HCT116 (cell line): ENCODE measurements at places on chromosomes 6 and 20.

- no peak for DNase-seq
Measured at GRCh38 chr20:61938839-61939690, 126.6 kb downstream of the TAF4 start.

- no peak for DNase-seq
Measured at GRCh38 chr20:2005359-2005758, 11.5 kb upstream of the PDYN start.

DNA sequence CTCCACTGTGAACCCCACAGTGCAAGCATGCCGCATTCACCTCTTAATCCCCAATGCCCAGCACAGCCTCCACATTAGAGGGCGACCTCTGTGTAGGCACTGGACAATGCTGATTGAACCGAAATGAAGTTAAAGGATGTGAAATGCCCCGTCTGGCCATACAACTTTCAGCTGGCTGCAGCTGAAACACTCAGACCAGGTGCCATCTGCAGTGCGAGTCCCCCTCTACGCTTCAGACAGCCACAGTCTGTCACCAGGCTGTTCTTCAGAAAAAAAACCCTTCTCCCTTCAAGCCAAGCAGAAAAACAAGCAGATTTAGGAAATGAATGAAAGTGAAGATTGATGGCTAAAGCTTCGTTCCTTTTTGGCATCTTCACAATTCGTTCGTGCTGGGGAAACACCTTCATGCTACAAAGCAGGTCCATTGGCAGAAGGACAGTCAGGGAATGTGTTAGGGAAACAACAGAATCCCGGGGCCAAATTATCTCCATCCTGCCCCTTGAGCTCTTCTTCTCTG is 44.7 kb downstream of the TNFAIP3 start:
- DNase-seq = no peak

DNA sequence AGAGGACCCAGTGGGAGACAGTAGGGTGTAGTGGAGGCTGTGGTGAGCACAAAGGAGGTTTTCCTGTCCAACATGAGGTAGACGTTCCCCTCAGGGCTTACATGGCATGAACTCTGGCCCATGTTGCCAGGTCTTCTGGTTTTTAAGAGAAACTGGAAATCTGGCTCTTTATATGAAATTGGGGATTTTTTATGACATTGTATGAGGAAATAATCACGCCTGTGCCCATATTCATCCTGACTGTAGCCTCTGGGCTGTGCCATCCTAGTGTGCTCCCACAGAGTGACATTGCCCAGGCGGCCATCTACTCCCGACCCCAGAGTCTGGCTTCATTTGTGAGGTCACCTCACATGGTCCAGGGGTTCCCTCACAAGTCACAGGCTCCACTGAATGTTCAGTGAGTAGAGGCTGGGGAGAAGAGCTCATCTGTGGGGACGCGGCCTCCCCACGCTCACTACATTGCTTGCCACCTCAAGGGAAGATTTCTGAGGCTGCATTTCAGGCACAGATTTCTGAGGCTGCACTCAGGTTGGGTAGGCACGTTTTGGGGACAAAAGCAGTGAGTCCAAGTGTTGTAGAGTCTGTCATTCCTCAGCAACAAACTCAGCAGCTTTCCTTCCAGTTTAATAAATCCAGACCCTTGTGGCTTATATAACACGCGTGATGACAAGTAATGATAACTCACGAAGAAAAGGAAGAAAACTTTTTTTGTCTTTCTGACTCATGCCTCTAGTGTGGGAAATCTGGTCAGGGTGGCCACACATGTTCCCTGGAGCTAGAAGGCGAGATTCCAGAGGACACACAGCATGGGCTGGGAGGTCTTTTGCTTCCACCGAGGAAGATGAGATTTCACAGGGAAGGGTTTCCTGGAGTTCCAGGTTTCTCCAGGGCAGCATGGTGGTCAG is 41.7 kb downstream of the SLC24A3 start:
- DNase-seq = no peak

DNA sequence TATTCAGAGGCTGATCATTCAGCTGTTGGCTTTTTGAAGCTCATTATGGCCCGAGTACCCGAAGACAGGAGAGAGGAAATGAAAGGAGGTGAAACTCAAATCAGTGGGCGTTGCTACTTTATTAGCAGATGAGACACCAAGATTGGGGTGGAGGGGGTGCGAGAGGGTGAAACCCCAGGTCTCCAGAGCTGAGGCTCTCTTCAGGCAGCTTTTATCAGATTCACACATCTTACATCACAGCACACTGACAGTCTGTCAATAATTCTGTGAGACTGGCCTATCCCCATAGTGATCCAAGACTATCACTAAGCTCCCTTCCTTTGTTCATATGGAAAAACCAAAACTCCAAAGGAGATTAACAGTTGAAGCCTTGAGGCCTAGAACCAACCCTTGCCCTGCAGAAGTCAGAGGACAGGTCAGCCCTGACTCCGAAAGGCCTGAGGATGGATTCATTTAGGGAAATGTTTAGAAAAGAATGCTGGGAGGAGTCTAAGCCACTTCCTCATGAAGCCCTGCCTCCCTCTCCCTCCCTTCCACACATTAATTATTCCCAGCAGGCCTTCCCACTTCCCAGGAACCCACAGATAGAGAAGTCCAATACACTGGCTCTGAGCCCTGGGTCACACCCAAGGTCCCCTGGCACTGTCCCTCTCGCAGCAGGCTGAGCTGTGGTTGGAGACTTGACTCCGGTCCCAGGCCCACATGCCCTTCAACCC is 23.2 kb downstream of the TRERF1 start:
- no peak for DNase-seq

DNA sequence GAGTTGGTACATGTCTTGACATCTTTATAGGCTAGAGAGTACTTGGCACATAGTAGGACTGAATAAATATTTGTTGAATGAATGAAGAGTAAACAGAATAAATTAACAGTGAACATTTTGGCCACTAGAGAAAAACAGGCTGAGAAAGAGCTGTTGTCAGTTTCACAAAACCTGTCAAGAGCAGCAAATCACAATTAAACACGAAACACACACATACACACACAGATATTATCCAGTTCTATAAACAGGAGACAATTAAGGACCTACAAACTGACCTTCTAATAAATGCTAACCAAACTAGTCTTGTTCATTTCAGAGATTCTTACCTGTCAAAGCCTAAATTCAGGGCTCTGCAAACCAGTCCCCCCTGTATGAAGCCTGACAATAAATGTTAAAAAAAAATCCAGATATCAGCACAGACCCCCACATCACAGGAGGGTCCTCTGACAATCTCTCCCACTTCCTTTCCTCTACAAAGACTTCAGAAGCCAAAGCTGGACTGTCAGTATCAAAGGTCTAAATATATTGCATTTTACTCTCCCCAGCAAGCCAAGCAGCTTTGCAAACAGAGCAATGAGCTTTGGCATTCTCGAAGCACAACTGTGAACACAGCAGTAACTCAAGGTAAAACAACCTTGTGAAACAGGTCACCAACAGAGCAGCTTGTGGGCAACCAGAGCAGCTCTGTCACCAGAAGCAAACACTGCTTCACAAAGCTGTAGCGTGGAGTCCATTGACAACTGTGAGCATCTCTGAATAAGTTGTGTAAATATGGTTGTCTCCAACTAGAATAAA is 229.9 kb downstream of the TBXT start:
- no peak for DNase-seq

DNA sequence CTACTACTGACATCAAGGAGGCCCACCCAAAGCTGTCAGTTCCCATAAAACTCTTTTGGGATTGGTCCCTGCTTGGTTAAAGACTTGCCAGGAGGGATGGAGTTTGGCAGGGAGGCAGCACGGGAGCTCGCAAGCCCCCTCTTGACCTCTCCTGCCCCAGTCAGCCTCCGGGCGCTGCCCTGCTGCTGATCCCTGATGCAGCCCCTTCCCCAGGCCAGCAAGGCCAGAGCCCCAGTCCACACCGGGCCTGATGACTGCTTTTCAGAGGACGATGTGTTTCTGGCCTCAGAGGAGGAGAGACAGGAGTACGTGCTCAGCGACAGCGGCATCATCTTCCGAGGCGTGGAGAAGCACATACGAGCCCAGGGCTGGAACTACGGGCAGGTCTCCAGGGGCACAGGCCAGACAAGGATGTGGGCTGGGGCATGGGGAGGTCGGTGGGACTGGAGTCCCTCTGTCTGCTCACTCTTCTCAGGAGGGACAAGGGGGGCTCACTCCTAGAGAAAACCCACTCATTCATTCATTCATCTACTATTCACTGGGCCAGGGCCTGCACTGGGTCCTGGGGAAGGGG is 15.6 kb downstream of the TGM6 start:
- DNase-seq = no peak

DNA sequence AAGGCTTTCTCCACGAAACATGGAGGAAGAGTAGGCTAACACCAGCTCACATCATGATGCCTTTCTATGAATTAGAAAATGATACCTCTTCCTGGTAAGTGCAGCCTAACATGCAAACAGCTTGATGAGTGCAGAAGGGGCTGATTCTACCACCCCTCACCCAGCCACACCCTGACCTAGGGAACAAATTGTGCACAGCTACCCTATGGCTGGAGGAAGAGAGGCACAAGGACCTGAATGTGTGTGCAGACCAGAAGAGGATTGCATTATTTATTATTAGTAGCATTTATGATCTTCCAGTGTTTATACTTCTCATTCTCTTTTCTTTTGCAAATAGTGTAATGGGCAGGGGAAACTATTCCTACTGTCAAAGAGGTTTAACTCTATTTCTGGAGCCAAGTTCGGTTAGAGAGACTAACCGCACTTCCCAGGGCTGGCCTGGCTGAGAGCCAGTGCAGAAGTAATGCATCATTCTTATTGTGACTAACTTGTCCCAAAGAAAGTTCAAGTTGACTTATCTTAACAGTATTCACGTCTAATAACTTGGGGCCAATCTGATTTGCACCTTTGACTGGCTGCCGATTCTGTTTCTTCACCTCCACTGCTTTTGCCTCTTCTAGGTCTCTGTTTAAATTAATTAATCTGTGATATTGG is 237.5 kb downstream of the CD83 start:
- no peak for DNase-seq

GRCh38 chr6:104710543-104711335 is 149.0 kb downstream of the HACE1 start:
- no peak for DNase-seq

- DNase-seq = no peak
Measured at GRCh38 chr6:38302081-38302480, 337.6 kb downstream of the BTBD9 start.

DNA sequence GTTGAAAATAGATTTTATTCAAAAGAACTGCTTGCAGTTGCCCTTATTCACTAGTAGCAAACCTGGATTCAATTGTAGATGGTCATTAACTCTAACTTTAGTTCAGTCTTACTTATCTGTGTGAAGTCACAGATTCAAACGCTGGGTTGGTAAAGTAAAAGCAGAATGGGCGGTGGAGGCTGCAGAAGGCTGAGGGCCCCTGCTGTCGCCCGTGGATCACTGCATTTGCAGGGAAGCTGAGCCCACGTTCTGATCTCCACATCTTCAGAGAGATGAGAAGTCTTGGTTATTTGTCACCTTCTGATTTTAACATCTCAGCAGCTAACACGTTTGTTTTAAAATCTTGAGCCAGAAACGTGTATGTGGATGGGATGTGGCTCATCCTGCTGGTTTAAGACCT is 75.1 kb downstream of the SNX9 start:
- no peak for DNase-seq

- peak; percentile 91 for DNase-seq
Measured at GRCh38 chr6:16712931-16713484, 48.3 kb downstream of the ATXN1 start.

DNA sequence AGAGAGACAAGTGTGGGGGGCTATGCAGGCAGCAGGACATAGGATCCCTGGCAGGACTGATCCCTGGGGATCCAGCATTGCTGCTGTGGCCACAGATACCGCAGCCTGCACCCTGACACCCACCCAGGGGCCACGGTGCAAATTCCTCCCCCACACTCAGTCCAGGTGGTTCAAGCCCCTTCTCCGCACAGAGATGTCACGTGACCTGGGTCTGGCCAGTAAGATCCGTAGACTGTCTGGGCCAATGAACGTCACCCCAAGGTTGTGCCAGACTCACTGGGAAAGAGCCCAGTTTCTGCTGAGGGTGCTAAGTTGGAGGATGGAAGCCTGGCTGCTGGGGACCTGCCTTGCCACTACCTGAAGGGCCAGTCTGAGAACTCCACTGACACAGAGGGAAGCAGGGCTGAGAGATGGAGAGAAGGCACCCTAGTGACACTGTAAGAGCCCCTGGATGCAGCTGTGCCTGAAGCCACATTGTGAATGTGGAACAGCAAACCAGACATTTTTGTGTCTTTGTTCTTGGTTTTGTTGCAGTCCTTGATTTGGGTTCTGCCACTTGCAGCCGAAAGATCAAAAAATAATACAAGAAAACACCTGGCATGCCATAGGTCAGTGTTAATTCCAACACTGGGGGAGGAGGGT is 228.6 kb downstream of the PREX1 start:
- DNase-seq = no peak

- DNase-seq = no peak
Measured at GRCh38 chr20:18138266-18138582, 561 bp downstream of the KAT14 start.

DNA sequence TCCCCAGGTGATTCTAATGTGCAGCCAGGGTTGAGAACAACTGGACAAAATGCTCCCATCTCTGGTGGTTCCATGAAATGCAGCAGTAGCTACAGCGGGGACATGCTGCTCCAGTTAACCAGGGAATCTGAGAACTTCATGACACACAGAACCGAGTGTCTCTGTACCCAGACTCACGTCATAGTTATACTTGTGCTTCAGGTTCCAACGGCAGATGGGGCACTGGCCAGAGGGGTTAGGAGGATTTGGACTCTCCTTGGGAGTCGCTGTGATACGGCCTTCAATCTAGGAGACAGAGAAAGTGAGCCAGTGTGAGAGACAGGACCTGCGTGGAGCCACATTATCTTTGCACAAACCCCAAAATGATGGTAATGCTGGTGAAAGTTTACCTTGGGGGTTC is 9.2 kb downstream of the MRPS18A start:
- no peak for DNase-seq

GRCh38 chr6:56401477-56402070 is 154.2 kb upstream of the COL21A1 start:
- no peak for DNase-seq

DNA sequence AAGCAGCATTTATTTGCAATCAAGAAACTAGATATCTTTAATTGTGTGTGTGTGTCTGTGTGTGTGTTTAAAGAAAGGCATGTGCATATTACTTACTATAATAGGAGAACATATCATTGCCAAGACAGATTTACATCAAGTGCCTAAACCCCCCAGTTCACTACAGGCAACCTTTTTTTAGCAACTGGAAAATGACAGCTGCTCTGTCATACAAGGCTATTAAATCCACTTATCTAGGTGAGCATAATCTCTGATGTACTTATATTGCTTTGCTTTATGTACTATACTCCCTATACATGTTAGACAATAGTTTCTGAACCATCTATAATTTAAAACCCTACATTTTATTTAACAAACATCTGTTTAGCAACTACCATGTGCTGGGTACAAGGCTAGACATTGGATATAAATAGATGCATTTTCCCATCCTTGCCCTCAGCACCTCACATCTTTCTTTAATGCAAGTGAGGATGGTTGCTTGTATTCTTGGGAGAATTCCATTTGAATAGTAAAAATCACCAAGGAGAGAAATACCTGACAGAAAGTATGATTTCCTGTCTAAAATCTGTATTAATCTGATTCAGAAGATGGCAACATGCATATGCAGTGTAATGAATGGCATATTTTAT is 398.3 kb downstream of the LAMA2 start:
- no peak for DNase-seq
